DMS153 (cell line): ENCODE measurements at places on chromosomes 3 and 15.

DNA sequence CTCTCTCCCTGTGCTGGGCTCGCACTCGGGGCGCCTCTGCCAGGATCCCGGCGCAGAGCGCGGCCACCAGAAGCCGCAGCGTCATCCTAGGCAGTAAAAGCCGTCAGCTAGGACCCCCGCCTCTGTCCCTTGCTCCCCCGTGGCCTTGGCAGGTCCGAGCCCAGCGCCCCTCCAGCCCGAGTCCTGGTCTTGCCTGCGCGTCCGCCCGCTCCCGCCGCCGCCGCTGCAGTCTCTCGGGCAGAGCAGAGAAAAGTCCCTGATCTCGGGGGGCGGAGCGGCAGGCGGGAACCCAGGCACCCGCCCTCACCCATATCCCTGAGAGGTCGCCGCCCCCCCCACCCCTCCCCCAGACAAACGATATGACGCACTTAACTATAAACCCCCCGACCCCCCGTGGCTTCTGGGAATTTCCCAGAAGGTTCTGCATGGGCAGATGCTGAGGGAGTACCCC, at the start of gene COL7A1:
Gene COL7A1 (minus strand): TSS at position 255 of the 451 bp plus-strand sequence. CDS start 170 bp downstream, at position 85.
- DNase-seq, result no peak

- no peak for DNase-seq
These were observed 30.1 kb upstream of the RPL32 start for GRCh38 chr3:12871404-12871983.

DNA sequence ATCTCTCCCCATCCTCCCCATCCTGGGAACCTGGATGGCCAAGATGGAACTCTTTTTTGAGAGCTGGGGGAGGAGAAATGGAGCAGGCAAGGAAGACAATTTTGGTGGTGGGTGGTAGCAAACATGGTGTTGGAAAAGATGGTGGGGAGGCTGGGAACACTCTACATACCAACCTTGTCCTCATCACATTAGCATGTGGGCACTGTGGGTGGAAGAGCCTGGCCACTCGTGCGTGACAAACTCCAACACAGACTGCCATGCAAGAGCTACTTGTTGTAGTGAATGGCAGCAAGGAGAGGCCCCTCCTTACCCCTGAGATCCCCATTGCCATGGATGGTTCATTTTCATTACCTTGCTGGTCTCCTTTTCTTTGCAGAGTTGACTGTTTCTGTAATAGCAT, 262.6 kb downstream of the RPLP1 start:
- no peak for DNase-seq

DNA sequence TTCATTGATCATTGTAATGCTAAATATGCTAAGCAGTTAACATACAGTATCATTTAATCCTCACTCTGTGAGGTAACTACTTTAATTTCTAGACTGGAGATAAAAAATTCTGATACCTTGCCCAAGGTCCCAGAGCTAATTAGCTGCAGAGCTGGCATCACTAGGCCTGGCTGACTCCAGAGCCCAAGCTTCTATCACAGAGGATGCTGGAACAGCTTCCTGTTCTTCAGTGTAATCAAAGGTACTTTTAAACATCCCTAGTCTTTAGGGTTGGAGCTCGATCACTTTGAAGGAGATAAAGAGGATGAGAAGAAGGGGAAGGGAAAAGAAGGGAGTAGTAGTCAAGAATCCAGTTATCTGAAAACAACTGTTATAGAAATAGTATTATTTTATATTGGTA, 37.1 kb upstream of the BOC start:
- DNase-seq, result no peak

- no peak for DNase-seq
These were observed 17.9 kb downstream of the DZIP1L start for GRCh38 chr3:138097192-138098172.

GRCh38 chr15:68979816-68980215, 34.7 kb upstream of the NOX5 start:
- no peak for DNase-seq

- DNase-seq, result peak; percentile 21
These were observed 453 bp downstream of the ZDHHC23 start for GRCh38 chr3:113948015-113948917.

GRCh38 chr3:125367403-125368230, 7.5 kb downstream of the ZNF148 start:
- DNase-seq, result no peak

GRCh38 chr15:40337597-40337996, 3.1 kb downstream of the CCDC9B start:
- no peak for DNase-seq

- no peak for DNase-seq
These were observed 20.3 kb downstream of the EHD4 start for GRCh38 chr15:41952013-41952563.

GRCh38 chr3:32443478-32443877, 51.8 kb downstream of the CMTM7 start:
- DNase-seq, result no peak

DNA sequence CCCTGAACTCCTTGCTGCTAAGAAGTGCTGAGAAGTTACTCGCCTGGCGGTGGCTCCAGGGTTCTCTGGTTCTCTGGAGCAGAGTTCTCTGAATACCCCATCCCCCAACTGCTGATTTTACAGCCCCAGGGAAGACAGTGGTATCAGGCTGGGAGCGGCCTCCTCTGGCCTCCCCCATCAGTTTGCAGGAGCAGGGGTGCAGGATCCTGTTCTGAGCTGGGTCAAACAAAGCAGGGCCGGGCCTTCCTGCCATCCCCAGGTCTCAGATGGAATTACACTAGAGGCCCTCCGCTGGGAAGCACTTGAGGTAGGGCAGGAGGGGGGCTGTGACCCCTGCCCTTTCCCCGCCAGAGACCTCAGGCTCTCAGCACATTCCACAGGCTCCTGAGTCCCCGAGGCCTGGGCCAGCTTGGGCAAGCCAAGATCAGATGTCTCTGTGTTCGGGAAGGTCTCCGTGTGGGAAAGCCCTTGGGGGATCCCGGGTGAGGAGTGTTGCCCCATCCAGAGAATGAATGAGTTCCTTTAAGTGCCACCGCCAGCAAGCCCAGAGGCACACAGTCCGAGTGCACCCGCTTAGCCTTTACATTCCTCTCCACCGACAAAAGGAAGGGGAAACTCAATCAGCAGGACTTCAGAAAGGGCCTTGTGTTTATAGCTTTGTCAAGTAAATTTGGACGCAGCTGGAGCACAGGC, 149.9 kb downstream of the LRRK1 start:
- no peak for DNase-seq

- DNase-seq, result no peak
These were observed 3.5 kb upstream of the AHSG start for GRCh38 chr3:186609247-186609868.

DNA sequence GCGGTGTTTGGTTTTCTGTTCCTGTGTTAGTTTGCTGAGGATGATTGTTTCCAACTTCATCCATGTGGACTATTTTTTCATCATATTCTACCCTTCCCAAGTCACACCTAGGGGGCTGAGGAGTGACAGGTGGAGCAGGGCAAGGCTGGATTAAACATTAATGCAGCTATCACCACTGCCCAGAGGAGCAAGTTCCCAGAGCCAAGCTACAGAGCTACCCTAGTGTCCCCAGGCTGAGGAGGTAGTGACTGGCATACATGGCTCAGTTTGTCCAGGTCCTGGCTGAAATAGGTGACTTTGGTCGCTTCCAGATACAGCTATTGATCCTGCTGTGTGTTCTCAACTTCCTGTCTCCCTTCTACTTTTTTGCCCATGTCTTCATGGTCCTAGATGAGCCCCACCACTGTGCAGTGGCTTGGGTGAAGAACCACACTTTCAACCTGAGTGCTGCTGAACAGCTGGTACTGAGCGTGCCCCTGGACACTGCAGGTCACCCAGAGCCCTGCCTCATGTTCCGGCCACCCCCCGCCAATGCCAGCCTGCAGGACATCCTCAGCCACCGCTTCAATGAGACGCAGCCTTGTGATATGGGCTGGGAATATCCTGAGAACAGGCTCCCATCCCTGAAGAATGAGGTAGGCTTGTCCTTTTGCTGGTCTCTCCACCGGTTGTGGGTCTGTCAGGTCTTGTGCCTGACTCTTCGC, at the start of gene SLC22A13:
Gene SLC22A13 (plus strand): TSS at position 209 of the 704 bp plus-strand sequence. CDS start 49 bp downstream, at position 258.
- DNase-seq, result no peak

DNA sequence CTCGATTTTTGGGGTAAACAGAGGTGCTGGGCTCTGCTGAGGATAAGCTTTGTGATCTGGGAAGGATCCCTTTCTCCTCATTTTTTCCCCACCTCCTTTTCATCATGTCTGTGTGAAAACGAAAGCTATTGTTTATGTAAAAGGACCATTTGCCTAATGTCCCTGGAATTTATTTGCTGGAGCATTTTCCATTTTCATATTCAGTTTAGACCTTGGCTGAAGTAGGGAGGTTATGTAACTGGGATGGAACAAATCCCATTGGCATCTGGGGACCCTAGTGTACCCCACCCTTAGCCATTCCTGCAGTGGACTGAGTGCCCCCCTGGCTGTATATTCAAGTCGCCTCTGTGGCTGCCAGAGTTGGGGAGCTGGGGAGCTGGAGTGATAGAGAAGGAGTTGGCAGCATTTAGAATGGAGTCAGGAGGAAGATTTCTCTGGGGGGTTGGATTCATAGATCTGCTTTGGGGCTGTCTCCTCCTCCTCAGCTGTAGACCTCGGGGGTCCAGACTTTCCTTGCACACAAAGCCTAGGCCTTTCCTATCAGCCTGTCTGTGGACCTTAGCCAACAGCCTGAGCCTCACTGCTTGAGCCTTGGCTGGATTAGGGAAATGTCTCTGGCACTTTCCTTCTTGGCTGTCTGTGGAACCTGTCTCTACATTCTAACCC, 270.4 kb upstream of the CTDSPL start:
- DNase-seq, result no peak

DNA sequence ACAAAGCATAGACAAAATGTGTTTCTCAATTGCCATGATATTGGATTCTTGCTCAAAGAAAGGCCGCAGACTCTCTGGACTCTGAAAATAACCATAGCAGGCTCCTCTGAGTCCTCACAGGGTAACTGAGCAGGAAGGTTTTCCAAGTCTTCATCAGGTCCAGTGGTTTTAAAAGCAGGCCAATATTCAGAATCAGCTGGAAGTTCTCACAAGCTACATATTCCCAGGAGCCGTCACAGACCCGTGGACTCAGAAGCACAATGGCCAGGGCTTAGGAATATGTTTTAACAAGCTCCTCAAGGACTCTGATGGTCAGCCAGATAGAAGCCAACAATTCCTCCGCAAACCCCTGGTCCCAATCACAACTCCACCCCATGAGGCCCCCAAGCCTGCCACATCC, 256.1 kb upstream of the ADAMTS9 start:
- no peak for DNase-seq

DNA sequence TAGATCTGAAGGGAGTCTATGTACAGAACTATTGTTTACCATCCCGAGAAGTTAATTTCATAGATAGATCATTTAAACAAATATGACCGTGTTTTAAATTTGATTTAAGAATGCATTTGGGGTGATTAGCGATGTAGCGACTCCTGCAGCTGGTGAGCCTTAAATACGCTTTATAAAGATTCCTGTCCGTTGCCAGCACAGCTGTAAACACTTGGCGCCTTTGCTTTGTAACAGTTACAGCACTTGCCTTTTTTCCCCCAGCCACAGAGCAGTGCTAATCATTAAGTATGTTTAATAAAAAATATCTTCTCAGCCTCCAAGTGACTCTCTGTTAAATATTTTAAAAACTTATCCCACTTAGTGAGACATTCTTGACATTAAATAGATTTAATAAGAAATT, 333.8 kb downstream of the FEZF2 start:
- no peak for DNase-seq

DNA sequence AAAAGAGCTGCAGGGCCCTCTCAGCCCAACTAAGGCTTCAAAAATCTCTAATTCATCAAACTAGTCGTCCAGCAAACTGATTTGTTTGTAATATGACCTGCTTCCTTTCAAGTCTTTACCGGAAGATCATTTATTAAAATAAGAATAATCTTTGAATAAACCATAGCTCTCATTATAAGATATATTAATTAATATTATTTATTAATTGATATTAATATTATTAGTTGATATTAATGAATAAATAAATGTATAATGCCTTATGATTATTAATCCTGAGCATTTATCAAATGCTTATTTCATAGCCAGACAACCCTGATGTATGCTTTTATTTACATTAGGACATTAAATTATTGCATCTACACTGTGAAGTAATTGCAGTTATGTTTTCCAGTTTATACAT, 550.7 kb upstream of the ALCAM start:
- no peak for DNase-seq

GRCh38 chr3:21417991-21418390, 333.0 kb downstream of the ZNF385D start:
- DNase-seq, result no peak

GRCh38 chr15:46280762-46281542, 646.1 kb downstream of the SQOR start:
- DNase-seq, result peak; percentile 57

DNA sequence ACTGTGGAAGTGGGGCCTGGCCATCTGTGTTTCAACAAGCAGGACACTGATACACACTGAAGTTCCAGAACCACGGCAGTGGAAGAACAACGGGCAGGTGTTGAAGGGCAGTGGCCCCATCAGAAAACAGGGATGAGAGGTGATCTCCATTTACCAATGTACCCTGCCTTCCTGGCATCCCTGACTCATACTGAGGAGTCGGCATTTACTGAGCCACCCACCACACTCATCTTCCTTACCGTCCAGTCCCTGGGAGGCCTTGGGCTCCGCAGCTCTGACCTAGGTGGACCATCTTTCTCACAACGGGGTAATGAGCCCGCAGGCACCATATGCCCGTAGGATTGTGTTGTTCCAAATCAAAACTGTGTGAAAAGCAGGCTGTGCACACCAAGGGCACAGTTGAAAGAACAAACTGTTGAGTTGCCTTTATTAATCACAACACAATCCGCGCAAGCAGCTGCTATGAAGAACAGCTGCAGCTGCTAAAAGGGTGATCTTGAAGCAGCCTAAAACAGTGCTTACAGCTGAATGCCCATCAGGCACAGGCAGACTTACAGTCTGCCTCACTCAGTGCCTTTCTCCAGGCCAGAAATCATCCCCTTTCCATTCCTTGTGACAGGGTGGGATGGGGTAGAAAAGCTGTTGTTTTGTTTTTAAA, 12.9 kb downstream of the MB21D2 start:
- no peak for DNase-seq

GRCh38 chr3:37163262-37164015, 10.9 kb downstream of the LRRFIP2 start:
- no peak for DNase-seq

- no peak for DNase-seq
These were observed 56.8 kb upstream of the LCTL start for GRCh38 chr15:66622591-66623022.

- DNase-seq, result no peak
These were observed 1.2 kb downstream of the NT5DC2 start for GRCh38 chr3:52532517-52532837.

- DNase-seq, result no peak
These were observed 66.1 kb downstream of the NOX5 start for GRCh38 chr15:69080295-69081248.

DNA sequence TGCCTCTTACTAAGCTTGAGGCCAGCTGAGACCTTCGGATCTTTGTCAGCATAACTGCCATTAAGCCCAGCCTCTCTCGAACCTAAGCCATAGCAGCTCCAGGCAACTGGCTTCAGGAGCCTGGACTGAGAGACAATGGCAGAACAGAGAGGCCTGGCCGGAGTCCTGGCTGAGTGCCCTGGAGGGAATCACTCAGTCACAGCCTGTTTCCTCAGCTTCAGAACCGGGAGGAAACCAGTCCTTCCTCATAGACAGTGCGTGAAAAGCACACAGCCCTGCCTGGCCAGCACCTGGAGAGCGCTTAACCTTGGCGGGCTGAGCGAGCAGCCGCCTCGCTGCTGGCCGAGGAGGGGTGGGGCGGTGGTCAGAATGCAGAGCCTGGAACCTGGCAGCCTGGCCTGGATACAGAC, 21.6 kb downstream of the RNU5B-1 start:
- peak; percentile 25 for DNase-seq
